ENCODE measurements at places on chromosomes 7 and 10.

DNA sequence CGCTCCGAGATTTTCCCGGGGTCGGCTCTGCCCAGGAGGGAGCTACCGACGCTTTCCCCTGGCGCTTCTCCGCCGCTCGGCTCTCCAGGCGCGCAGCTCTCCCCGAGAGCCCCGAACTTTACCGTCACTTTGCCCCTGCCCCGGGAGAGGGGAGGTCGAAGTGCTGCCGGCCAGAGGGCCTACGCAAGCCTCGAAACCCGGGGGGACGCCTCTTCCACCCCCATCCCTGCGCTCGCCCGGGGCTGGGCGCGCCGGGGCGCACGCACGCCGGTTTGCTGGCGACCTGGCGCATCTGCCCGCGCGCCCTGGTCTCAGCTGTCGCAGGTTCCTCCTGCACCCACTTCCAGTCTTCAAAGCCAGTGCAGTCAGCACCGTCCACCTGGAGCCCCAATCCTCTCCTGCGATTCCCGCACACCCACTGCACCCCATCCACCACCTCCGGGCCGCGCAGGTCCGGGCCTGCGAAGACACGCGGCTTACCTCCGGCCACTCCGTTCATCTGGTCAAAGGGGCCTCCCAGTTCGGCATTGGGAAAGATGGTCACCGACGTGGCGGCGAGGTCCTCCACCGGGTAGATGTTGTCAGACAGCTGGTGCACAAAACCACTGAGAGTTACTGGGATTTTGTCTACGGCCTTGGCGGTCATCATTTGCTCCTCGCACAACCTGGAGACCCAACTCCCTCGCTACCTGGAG, 638 bp downstream of the EGR2 start:
- DNase-seq: peak; percentile 33

GRCh38 chr7:91194841-91195240, 69.4 kb upstream of the FZD1 start:
- DNase-seq: no peak

DNA sequence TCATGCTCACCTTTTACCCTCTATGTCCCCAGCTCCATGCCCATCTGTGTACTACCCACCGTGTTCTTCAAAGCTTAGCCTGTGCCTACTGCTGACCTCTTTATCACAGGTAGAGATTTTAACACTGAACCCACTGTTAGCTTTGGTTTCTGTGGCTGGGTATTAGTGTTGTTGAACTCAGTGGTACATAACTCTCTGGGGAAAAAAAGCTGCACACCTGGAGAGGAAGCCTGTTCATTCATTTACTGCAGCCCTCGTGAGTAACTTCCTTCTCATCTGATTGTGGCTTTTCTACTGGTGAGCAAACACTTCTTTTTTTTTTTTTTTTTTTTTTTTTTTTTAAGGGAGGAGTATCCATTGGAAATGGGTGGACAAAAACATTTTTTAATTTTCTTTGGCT, 326.3 kb downstream of the CCSER2 start:
- DNase-seq: no peak

- no peak for DNase-seq
These were observed 71.7 kb downstream of the RBAK start for GRCh38 chr7:5117095-5117970.

DNA sequence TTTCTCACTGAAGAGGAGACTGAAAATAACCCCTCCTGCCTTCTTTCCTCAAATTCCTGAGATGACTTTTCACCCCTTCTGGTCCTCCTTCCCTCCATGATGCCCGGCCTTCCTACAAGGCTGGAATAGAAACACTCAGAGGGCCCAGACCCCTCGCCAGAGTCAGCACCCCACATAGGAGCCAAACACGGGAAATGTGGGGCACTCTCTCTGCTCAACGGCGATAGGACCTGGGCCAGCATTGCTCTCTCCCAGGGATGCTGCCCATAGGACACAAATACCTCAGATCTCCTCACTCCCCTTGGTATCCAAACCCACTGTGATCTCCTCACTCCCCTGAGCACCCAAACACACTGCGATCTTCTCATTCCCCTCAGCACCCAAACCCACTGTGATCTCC, 7.4 kb downstream of the CFAP46 start:
- DNase-seq: no peak

- DNase-seq: no peak
These were observed 182 bp downstream of the CCDC136 start for GRCh38 chr7:128791972-128792327.

DNA sequence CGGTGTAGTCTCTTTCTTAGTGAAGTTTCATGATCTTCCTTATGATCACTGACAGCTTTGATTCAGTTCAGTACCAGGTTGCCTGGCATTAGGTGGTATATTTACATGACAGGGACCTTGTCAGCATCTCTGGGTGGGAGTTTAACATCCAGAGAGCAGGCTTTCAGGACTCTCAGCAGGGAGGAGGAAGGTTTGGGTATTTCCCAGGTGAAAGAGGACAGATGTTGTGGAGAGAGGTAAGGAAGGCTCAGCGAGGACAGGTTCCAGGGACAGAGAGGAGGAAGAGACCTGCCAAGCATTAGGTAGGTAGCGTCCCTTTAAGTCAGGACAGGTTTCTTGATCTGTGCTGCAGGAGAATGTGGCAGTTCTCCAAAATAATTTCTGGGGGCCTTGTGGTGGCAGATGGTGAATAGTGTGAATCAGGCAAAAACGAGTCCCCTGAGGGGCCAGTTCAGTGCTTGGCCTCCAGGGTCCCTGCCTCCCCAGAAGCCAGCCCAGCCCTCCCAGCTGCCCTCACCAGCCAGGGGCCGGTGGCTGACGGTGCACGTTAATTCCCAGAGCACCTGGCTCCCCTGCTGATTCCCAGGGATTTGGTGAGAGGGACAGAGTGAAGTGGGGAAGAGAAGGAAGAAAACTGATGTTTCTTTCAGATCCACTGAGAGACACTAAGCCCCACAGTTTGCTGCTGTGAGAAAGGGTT, 82.0 kb downstream of the VWC2 start:
- DNase-seq: no peak

DNA sequence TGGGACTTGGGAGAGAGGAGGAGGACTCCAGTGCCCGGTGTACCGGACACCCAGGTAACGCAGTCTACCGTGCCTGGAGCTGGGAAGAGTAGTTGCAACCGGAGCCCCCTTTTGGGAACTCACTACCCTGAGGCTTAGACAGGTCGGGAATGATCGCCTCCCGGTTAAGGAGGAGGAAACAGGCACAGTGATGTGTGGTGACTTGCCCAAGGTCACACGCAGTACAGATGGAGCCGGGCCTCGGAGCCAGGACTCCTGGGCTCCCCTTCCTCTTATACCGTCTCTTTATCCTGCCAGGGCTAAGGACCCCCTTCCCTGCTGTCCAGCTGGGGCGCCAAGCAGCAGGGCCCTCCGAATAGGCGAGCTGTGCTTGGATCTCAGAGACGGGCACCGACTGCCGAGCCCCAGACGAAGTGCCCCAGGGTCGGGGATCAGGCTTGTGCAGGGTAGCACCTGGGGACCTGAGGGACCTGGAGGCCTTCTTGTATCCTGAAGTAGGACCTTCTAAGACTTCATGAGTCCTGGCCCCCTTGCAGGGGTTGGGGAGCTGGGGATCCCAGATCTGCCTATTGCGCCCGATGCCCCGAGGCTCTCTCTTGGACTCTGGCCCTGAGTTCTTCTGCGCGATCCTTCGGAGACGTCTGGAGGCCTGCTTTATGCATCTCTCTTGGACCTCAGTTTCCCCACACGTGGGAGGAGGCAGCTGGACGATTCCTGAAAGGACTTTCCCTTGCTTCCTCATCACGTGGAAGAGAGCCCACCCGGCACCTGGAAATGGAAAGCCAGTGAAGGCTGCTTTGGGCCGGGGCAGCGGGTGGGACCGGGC, 767 bp upstream of the CYP26A1 start:
- no peak for DNase-seq

DNA sequence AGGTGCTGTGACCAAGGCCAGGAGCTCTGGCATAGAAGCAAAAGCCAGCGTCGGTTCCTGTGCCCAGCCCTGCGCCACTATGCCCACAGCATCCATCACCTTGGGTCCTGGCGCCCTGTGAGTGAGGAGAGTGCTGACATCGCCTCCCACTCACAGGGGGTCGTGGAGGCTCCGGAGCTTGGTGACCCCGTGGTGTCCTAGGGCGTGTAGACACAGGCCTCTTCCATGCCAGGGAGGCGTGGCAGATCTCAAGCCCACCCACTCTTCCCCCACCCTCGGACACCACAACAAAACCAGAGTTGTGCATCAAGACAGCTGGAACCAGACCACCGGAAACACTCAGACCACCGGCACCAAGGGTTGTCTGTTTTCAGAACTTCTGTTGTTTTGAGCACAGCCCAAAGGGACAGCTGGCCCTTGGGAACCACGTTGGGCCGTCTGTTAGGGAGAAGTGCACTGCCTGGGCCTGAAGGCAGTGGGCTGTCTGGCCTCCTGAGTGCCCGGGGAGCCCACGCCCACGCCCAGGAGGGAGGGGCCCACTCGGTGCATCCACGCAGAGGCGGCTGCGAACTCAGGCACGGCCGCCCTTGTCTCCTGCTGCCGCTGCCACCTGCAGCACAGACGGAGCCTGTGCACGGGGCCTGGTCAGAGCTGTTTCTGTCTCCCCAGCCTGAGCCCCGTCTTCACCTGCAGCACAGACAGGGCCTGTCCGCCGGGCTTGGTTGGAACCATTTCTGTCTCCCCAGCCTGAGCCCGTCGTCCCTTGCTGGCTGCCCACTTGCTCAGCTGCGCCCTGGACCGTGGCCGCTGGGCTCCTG, 106.3 kb downstream of the INPP5A start:
- no peak for DNase-seq

DNA sequence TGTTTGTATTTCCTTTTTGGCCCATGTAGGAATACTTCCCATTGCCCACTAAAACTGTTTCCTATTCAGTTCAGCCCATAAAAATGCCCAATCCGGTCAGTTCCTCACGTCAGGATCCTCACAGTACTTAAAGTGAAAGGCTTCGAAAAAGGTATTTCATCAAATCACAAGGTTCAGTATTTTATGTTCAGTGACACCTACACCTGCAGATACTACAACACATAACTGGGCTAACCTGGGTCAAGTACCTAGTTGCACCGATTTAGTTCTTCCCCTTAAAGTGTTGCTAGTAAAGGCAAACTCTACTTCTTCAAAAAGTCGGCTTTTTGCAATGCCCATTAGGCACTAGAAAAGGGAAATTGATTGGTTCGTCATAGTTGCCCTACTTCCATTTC, 1.1 kb downstream of the SNX13 start:
- DNase-seq: peak; percentile 47

- DNase-seq: peak; percentile 27
These were observed 67.5 kb downstream of the NT5C2 start for GRCh38 chr10:103125323-103126267.

DNA sequence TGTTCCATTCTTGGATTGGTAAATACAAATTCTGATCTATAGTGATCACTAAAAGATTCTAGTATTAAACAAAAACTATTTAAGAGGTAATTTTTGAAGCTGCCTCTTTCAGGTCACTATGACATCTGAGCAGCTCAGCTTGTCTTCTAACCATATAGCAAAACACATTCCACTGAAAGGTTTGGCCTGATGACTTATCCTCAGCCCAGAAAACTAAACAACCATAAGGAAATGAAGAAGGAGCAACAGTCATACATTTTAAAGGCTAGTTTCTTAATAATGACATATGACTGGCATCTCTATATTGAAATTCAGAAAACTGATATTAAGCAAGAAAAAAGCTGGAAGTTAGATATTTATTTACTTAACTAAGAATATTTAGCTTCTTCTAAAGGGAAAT, 24.6 kb downstream of the NT5C2 start:
- DNase-seq: peak; percentile 56

- no peak for DNase-seq
These were observed 116.6 kb downstream of the BUB3 start for GRCh38 chr10:123270806-123271205.

GRCh38 chr7:158672975-158673374, 31.6 kb downstream of the NCAPG2 start:
- no peak for DNase-seq

- DNase-seq: peak; percentile 60
These were observed 282.0 kb downstream of the ADK start for GRCh38 chr10:74432841-74433594.

DNA sequence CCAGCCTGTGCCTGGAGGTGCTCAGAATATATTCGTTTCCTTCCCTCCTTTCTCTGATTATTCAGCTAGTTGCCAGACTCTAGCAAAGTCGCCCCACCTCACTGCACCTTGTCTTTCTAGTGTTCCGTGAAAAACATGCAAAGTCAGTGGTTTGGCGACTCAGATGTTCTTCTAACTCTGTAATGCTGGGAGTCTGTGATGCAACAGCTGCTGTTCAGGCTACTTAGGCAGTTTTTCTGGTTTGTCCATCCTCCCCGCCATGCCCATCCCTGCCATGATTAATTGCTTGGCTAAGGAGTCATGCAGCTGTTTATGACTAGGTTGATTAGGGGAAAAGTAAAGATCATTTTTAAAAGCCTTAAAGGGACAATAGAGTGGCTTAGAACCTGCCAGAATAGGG, 99.4 kb downstream of the MTPN start:
- DNase-seq: peak; percentile 42

GRCh38 chr7:41297166-41297565, 405.7 kb downstream of the INHBA start:
- no peak for DNase-seq

DNA sequence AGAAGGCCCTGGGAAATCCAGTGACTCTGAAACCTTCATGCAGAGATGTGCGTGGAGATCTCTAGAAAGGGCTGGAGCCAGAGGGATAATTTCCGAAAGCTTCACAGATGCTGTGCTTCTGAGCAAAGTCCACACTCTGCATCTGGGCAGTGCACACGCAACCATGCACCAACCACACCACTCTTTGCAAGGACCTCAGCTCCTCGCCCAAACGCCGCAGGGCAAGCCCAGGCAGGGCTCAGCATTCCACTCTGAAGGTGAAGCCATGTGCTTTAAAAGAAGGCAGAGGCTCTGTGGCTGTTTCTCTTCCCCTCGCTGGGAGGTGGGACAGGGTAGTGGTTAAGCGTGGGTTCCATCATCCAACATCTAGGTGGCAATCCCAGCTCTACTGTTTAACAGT, 48.4 kb downstream of the ASB13 start:
- no peak for DNase-seq

DNA sequence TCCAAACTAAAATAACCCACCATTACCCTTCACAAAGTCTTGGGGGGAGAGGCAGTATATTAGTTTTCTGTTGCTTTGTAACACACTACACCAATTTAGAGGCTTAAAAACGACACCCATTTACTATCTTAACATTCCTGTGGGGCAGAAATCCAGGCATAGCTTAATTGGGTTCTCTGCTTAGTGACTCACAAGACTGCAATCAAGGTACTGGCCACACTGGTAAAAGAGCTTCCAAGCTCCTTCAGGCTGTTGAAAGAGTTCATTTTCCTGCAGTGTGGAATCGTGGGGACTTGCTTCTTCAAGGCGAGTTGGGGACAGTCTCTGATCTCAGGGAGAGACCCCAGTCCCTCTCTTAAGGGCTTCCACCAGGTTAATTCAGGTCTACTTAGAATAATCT, 139.1 kb downstream of the XPNPEP1 start:
- no peak for DNase-seq
